NCI-H526 treated with DMSO at 0.1 percent for 48 hours (cell line): ENCODE measurements at places on chromosomes 1 and 21.

- DNase-seq = no peak
These were observed 3.8 kb downstream of the MXRA8 start for GRCh38 chr1:1354271-1355247.

DNA sequence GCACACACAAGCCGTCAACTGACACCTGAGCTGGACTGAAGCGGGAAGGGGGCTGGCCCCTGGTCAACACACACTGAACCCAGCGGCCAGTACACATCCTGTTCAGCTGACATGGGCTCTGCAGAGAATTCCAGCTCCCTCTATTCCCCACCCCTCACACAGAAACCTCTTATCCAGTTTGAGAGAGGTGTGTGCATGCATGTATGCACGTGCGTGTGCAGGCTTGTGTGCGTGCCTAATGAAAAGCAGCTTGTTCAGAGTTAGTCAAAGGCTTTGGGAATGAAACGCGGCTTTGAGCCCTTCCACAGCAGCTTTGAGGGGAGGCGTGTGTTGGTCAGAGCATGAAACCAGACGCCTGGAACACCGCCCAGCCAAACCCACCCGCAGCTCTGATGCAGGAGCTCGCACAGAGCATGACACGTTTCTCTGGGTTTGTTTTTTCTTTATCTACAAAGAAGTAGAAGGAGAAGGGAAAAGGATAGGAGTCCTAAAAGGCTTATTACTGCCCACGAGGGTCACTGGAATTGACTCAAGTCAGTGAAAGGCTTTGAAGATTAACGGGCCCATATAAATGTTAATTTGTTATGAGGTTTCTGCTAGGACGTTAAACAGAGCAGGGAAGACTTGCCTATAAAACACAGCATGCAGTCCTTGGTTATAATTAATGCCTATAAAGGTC is 184.2 kb downstream of the ETS2 start:
- DNase-seq = peak; percentile 12

GRCh38 chr1:186804679-186805078 is 24.1 kb upstream of the PLA2G4A start:
- DNase-seq = no peak

- DNase-seq = no peak
These were observed 91.2 kb downstream of the APP start for GRCh38 chr21:26079366-26079765.

DNA sequence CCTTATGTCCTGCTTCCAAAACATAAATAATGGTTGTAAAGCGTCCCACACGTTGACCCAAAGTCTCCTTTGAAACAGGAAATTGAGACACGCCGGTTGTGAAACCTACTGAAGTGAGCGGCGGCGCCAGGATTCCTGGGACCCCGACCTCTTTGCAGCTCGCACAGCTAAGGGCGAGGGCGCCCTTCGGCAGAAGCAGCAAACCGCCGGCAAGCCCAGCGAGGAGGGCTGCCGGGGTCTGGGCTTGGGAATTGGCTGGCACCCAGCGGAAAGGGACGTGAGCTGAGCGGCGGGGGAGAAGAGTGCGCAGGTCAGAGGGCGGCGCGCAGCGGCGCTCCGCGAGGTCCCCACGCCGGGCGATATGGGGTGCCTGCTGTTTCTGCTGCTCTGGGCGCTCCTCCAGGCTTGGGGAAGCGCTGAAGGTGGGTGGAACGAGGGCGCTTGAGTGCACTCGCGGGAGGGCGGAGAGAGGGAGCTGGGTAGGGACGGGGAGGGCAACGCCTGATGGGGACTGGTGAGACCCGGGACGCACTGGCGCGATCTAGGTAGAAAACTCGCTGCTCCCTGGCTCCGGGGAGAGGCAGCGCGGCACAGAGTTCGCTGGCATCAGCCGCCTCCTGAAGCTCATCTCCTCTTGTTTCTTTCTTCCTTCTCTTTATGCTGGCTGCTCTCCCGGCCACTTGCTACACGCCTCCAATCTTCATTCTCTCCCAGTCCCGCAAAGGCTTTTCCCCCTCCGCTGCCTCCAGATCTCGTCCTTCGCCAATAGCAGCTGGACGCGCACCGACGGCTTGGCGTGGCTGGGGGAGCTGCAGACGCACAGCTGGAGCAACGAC is at the start of gene CD1D:
CD1D (plus strand) TSS at position 155 of the 836 bp plus-strand sequence; CDS start at position 362, 207 bp downstream.
- DNase-seq = no peak

DNA sequence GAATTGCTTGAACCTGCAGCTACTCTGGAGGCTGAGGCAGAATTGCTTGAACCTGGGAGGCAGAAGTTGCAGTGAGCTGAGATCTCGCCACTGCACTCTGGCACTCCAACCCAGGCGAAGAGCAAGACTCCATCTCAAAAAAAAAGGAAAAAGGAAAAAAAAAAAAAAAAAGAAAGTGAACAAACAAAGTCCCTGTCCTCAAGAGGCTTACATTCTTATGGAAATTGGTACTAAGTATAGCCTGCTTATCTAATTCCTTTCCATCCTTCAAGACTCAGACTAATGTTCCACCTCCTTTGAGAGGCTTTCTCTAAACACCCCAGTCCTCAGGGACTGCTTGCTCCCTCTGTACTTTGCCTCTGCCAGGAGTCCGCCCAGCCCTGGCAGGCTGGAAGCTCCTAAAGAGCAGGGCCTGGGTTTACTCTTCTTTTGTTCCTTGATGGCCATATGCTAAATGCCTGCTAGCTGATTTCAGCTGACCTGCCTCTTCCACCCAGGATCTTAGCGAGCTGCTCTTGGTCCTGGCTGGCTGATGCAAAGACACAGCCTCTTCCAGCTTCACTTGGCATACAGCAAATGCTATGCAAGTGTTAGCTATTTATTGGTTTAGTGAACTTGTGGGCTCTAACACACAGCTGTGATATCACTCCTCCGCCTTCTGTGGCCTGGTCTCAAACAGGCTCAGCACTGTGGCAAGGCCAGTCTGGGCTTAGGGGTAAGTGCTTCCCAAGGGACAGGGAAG is 9.8 kb downstream of the SLC9A1 start:
- no peak for DNase-seq

DNA sequence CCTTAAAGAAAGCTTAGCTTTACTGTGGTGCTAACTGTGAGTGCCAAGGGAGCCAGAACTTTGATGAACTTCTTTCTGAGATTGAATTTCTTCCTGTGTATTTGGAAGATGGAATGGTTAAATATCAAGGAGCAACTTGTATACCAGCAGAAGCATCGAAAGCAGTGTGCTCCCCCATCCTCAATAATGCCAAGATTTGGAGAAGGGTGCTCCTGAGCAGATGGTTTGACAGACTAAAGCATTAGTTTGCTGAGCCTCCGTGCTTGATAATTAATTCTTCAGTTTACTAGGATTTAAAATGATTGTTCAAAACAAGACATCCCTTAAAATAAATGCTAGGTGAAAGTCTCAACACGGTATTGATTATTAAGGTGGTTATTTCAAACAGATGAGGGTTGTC is 42.4 kb upstream of the AKT3 start:
- DNase-seq = no peak
